ENCODE measurements at places on chromosomes 7 and 10.

DNA sequence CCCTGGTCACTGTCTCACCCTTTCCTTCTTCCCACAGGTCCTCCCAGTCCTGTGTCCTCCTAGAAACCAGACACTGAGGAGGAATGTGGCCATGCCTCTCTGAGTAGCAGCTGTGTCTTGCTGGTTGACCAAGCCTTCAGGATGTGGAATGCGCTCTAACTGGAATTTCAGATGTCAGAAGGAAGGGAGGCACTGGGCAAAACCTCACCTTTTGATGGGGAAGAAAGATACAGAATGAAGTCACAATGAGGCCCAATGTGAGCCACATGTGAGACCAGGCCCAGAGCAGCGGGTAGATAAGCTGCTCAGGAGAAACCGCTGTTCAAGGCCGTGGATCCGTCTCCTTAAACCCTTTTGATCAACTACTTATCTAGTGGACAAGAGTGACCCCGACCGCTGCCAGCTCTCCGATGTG is 54.8 kb upstream of the ECHDC3 start:
- no peak for DNase-seq

DNA sequence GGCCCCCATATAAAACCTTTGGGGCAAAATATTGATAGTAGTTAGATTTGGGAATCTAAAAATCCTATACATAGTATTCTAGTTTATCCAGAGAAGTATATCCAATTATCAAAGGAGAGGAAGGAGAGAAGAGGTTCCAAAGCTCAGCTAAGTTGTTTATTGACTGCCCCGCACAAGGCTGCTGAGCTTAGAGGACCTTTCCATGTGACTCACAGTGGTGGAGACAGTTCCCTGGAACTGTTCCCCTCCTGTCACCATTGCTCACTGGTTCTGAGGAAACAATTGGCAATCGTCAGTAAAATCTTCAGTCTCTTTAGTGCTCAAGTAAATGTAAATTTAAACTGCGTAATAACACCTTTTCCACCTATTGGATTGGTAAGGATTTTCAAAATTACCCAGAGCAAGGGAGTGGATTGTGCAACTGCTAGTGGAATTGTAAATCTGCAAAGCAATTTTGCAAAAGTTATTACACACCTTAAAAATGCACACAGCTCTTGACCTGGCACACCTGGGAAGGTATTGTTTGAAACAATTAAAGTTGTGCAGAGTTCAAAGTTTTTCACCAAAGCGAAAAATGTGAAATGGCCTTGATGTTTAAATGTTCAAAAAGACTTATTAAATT is 63.1 kb downstream of the EEPD1 start:
- DNase-seq = no peak

DNA sequence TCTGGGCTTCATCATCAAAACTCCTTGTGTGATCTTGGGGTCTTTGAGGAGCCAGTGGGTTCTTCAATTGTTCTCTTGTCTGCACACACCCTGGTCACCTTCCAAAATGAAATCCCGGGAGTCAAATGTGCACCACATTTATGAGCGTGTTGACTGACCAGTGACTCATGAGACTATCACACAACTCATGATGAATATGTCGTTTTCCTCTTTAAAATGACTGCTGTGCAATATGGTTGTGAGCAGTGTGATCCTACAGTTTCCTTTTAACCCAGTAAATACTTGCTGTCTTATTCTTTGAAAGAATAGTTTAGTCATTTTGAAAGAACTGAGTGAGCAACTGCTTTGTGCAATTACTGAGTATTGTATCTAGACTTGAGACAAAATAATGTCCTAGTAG is 149.2 kb downstream of the DYNC1I1 start:
- no peak for DNase-seq

DNA sequence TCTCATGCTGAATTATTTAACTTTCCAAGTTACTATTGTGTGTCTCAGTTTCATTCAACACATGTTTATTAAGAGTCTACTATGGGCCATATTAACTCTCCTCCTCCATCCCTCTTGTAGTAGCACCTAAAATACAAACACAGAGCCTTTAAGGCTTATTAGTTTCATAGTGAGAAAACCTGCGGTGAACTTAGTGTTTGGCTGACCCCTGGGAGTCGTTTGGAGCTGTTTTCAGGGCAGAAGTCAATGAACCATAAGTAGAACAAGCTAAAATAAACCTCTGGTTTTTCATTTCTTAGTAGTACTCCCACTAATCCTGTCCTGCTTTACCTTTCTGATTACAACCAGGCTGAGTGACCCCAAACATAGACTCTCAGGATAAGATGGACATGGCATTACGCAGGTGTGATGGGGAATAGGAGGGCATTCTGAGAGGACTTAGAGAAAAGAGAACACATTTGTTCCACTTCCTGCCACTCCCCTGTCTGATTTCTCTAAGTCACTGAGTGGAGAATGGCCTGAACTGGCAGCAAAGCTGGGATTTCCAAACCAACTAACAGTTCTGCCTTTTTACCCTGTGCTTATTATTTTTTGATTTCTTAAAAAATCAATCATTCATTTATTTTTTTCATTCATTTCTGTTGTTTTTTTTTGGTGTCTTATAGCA is 74.5 kb downstream of the LRMDA start:
- no peak for DNase-seq

GRCh38 chr7:51066405-51066882 is 250.2 kb downstream of the COBL start:
- no peak for DNase-seq

DNA sequence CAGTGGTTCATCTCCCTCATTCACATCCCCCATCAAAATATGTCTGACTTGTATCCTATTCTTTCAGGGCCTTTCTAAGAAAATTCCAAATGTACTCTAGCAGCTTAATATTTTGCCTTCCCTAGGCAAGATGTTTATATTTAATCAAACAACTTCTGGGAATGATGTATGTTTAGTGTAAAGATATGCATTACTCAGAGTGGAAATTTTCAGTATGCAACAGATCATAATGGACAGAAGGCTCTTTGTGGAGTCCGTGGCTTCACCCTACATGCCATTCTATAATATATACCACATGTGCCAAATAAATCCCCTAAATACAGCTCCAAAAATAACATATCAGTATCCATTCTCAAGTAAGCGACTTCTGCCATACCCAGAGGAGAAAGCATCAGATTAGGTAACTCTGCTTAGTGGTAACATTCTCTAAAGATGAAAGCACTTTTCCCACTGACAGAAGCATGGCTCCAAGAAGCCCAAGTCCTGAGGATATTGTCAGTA is 316.6 kb downstream of the KCNMA1 start:
- DNase-seq = no peak

DNA sequence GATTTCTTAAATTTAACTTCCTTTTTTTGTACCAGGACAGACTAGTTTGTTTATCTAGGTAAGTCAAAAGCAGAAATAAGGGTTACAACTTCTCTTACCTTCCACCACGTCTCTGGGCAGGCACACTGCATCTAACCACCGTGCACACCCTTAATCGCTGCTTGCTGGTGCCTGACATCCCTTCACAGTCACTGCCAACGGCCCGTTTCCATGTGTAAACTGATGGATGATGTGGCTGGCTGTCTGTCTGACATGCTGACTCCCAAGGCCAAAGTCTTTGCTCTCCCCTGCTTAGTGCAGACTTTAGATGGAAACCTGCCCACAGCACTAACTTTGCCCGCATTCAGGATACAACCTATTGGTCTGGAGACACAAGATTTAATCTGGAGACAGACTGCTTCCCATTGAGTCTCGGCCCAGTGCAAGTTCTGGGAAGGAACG is 1.1 kb downstream of the TMEM273 start:
- DNase-seq = no peak

GRCh38 chr7:139743967-139744767 is 33.6 kb downstream of the HIPK2 start:
- DNase-seq = no peak

DNA sequence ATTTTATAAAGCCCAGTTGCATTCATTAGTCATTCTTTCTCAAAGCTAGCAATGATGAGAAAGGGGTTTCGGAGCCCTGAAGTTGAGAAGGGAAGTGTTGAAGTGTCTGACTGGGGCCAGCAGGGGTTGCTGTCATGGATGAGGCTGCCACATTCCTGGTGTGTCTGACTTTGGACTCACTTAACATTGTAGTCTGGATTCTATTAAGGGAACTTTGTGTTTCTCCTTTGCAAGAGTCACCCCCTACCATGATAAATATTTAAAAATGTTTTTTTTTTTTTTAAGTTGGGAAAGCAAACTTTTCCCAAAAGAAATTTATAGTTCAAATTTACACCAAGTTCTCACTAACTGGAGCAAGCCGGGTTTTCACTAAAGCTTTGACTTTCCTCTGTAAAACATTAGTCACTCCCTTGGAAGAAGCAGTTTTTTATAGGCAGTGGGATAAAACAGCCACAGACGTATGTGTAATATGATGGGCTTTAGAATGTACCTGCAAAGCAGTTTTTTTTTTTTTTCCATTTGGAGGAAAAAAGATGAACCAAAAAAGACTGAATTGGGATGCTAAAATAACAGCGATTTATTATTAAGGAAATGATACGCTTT is 243.6 kb downstream of the TWIST1 start:
- DNase-seq = no peak

GRCh38 chr7:47778153-47778661 is 170.1 kb downstream of the PKD1L1 start:
- no peak for DNase-seq

- DNase-seq = no peak
Observed at GRCh38 chr7:128157906-128158305, 83.2 kb upstream of the LEP start.

DNA sequence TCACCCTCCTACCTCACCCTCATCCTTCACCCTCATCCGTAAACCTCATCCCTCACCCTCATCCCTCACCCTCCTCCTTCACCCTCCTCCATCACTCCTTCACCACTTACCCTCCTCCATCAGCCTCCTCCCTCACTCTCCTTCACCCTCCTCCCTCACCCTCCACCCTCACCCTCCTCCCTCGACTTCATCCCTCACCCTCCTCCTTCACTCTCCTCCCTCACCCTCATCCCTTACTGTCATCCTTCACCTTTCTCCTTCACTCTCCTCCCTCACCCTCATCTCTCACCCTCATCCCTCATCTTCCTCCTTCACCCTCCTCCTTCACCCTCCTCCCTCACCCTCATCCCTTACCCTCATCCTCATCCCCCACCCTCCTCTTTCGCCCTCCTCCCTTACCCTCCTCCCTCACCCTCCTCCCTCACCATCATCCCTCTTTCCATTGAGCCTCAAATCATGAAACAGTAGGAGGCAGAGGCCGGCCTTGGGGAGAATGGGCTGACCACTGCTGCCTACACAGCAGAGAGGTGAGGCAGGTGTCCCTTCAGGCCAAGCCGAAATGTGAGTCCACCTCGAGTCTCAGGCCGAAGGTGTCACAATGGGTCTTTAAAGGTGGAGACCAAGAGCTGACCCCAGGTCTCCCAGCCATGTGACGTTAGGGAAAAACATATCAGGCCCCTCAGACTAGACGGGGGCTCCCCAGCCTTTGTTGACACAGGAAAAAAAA is 53.0 kb downstream of the PDGFA start:
- no peak for DNase-seq

DNA sequence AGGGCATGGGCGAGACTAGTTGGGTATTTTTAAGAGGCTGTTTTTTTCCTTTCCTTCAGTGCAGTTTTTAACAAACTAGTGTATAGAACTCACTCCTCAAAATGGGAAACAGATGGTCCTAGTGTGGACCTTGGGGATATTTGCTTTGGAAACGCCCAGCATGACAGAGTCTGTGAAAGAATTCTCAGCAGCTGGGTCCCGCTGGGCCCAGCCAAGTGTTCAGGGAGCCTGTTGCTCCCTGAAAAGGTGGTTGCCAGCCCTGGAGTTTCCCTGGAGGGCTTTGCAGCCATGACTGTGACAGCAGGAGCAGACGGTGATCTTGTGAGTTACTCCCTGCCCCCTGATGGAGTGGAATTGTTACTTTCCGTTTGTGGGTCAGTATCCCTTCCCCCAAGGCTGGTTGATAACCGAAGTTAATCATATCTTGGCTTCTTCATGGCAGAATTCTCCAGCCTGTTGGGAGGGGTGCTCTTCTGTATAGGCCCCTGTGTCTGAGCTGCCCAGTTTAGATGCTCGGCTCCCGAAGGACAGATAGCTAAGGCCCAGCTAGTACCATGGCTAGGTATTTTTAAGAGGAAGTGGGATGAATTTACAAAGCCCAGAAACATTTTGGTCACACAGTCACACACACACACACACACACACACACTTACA is 278.6 kb upstream of the HABP2 start:
- DNase-seq = no peak

DNA sequence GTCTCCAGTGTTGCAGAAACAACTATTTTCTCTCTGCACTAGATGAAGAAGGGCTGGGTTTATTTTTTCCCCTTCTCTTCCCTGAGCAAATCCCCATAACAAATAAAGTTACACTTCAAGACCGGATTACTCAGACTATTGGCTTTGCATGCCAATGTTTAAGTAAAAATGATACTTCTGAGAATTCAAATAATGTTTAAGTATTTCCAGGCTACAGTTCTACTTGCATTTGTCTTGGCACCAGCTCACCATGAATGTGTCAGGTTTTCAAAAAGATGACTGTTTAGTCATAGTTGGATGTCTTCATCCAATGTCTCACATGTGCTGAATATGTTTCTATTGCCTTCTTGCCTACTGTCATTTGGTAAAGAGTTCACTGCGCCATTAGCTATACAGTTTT is 912.6 kb downstream of the GATA3 start:
- DNase-seq = no peak

DNA sequence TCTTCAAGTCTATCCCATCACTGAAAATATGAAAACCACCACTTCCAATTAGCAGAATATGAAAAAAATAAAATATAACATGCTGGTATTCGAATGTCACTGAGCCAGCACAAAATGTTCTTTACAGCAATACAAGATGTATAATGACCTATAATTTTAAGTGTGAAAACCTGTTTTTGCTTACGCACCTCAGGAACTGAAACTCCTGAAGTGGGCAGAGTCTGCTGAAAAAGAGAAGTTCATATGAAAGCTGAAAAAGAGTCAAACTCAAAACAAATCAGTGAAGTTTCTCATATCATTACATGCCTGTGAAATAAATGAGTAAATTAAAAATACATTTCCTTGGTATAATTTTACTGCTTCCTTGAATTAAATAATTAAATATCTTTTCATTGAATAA is 272.5 kb downstream of the DGKB start:
- DNase-seq = no peak

DNA sequence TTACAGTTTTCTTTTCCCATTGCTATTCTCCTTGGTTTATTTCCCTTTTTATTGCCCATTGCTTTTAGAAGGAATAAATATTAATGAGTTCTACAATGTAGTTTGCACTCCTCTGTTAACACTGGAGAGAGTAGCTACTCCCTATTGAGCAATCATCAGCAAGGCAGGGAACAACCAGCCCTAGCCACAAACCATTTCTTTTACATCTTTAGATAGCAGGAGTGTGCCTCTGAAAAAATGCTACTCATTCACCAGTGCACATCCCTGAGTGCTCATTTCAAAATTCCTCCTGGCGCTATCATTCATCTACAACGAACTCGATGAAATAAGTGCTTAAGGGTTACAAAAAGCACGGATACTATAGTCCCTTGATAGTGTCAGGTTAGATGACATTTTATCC is 252.9 kb downstream of the THSD7A start:
- DNase-seq = no peak

Data from hematopoietic multipotent progenitor cell treated with erythropoietin and hydrocortisone succinate and interleukin-3 and kit ligand, for 17 days (in vitro differentiated cells).